ENCODE measurements at places on chromosomes 5 and 9.
A peak's percentile ranks its signal among the peaks of the same experiment; 100 is the strongest.

DNA sequence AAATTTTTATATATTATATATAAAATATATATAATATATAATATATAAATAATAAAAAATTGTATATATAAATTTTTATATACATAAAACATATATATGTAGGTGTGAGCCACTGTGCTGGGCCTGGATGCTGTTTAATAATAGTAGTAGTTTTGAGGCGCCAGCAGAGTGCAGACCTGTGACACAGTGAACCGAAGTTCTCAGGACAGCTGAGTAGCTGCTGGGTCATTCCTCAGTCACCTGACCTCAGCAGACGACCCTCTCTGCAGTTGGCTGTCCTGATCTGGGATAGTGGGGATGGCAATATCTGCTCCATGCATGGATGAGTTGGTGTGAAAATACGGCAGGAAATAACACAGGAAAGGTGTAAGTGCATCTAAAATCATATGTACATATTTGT is 3.3 kb upstream of the SNX18 start:
- no peak for DNase-seq

GRCh38 chr9:7844242-7844641 is 44.7 kb upstream of the DMAC1 start:
- no peak for DNase-seq

GRCh38 chr5:125506124-125506523 is 759.7 kb upstream of the ZNF608 start:
- no peak for DNase-seq

GRCh38 chr9:126335837-126336735 is 9.5 kb downstream of the MVB12B start:
- DNase-seq, result no peak

GRCh38 chr5:133730866-133731265 is 118.5 kb upstream of the FSTL4 start:
- DNase-seq, result no peak

- DNase-seq, result no peak
Observed at GRCh38 chr5:34411470-34412346, 244.4 kb upstream of the RAI14 start.

DNA sequence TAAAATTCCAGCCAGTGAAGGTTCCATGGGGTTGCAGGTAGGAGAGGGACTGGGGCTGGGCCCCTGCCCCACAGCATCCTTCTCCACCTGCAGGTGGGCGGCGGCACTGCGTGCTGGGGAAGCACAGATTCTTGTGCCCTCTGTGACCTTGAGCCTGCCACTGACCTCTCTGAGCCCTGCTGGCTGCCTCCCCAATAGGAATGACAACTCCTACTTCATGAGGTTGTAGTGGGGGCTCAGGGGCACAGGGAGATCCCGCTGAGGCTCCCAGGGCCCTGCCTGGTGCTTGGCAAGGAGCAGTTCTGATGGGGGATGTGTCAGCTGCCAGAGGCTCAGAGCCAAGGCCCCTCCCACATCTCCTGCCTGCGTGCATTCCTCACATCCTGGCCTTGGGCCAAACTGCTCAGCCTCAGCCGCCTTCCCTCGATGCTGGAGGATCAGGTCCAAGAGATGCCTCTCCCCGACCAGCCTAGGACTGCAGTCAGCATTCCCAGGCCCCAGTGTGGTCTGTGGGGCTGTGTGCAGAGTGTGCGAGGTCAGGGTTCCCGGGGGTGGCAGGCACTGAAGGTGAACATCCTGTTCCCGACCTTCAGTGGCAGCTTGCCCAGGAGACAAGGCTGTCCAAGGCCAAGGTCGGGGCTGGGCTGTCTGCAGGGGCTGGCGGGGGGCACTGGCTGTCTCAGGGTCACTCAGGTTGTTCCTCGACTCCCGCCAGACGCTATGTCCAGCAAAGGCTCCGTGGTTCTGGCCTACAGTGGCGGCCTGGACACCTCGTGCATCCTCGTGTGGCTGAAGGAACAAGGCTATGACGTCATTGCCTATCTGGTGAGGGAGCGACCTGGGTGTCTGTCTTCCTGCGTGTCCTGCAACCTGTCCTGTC is 7.0 kb downstream of the ASS1 start:
- peak; percentile 89 for DNase-seq

- no peak for DNase-seq
Observed at GRCh38 chr5:155919725-155920124, 407.2 kb upstream of the SGCD start.

GRCh38 chr9:35605351-35606137 is 482 bp downstream of the TESK1 start:
- no peak for DNase-seq
